A375 (cell line): ENCODE measurements at places on chromosomes 7 and 10. TPM values are rescaled to one million over a fixed set of nuclear protein-coding genes. Genes with fewer than 3 reads are reported as not detected.

MRLN gene
- total RNA-seq, result not detected in 2 replicates

DNAJB12 gene
- total RNA-seq, result 35.9 and 40.6 TPM in 2 replicates

SH2D4B gene
- 0.03 and 0.30 TPM in 2 replicates for total RNA-seq

PHKG1 gene
- 0.50 TPM in 1 of 2 replicates, not detected in the other for total RNA-seq

C7orf33 gene
- total RNA-seq, result not detected in 2 replicates

DYDC1 gene
- total RNA-seq, result not detected in 2 replicates

HOXA1 gene
- total RNA-seq, result 0.94 and 1.1 TPM in 2 replicates

SFRP4 gene
- total RNA-seq, result not detected in 2 replicates

SLC13A1 gene
- total RNA-seq, result not detected in 2 replicates

KLF14 gene
- total RNA-seq, result 0.45 and 0.74 TPM in 2 replicates

ZDHHC4 gene
- 51.4 and 64.3 TPM in 2 replicates for total RNA-seq

SPDYE11 gene
- not detected in 2 replicates for total RNA-seq

ZNF316 gene
- total RNA-seq, result 23.5 and 25.6 TPM in 2 replicates

SERPINE1 gene
- 1.4 TPM in 2 replicates for total RNA-seq

POR gene
- 43.3 and 44.0 TPM in 2 replicates for total RNA-seq

CHCHD2 gene
- 554 and 573 TPM in 2 replicates for total RNA-seq

TUBAL3 gene
- total RNA-seq, result not detected in 2 replicates

KEL gene
- total RNA-seq, result 0.45 and 0.83 TPM in 2 replicates

ACTR3C gene
- total RNA-seq, result not detected in 2 replicates

SDK1 gene
- 3.5 and 5.0 TPM in 2 replicates for total RNA-seq

AQP1 gene
- total RNA-seq, result 1.2 TPM in 2 replicates

IFIT1B gene
- not detected in 2 replicates for total RNA-seq

DLG5 gene
- 21.8 and 22.4 TPM in 2 replicates for total RNA-seq

SFMBT2 gene
- total RNA-seq, result 6.1 and 6.2 TPM in 2 replicates

DOCK1 gene
- 31.6 and 40.7 TPM in 2 replicates for total RNA-seq

NKX6-2 gene
- total RNA-seq, result not detected in 2 replicates

NPC1L1 gene
- 0.03 and 0.11 TPM in 2 replicates for total RNA-seq

TRPV5 gene
- total RNA-seq, result 0.05 TPM in 1 of 2 replicates, not detected in the other

CNPY1 gene
- not detected in 2 replicates for total RNA-seq

TMEM229A gene
- not detected in 2 replicates for total RNA-seq

NUTM2E gene
- not detected in 2 replicates for total RNA-seq

RELN gene
- total RNA-seq, result under 0.01 TPM in 1 of 2 replicates, not detected in the other

TMEM130 gene
- 0.15 and 0.19 TPM in 2 replicates for total RNA-seq

JAZF1 gene
- 0.93 and 1.8 TPM in 2 replicates for total RNA-seq

OR6B1 gene
- total RNA-seq, result not detected in 2 replicates

FAM25C gene
- total RNA-seq, result 2.2 TPM in 1 of 2 replicates, not detected in the other

VGF gene
- total RNA-seq, result 338 and 362 TPM in 2 replicates

SHTN1 gene
- total RNA-seq, result 4.1 and 9.5 TPM in 2 replicates

ICA1 gene
- 14.6 and 33.6 TPM in 2 replicates for total RNA-seq

COL17A1 gene
- total RNA-seq, result 0.57 and 3.7 TPM in 2 replicates

CHAT gene
- total RNA-seq, result not detected in 2 replicates

ZNF655 gene
- 121 and 149 TPM in 2 replicates for total RNA-seq

PARP12 gene
- total RNA-seq, result 18.8 and 21.7 TPM in 2 replicates

JAKMIP3 gene
- total RNA-seq, result 0.03 and 0.04 TPM in 2 replicates
